OCI-LY7 (cell line): ENCODE measurements at places on chromosomes 11 and 22. TPM values are rescaled to one million over a fixed set of nuclear protein-coding genes. Genes with fewer than 3 reads are reported as not detected.

DNA sequence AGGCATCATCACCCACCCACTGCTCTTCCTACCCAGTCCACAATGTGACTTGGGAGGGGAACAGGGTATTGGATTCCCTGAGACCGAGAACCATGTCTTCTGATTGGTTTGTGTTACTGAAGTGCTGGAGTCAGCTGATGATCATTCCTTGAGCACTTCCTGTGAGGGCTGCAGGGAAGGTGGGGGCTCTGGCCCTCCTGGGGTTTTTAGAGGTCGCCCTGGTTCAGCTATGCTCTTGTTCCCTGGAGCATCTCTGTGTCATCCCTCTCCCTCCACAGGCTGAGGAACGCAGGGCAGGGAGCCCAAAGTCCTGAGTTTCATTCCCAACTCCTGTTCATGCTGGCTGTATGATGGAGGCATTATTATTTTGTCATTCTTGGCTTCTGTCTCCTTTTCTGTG, 6.7 kb downstream of the ZC3H7B start:
- DNase-seq = no peak

DNA sequence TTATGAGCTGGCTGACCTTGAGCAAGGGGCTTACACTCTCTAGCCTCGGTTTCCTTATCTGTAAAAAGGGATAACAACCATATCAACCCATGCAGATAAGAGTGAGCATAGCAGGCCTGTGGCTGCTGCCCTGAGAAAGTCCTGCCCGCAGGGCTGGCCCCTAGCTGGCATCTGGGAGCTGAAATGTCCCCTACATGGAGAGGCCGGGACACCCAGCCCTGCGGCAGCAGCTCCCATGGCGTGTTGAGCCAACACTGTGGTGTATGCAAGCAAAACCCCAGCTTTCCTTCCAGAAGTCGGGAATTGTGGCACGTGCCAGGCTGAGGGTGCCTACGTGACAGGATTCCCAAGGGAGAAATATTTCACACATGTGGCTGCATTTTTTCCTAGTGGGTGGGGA, 358.9 kb downstream of the CTTN start:
- DNase-seq = no peak

- DNase-seq = no peak
Observed at GRCh38 chr11:20099527-20099926, 60.7 kb downstream of the DBX1 start.

DNA sequence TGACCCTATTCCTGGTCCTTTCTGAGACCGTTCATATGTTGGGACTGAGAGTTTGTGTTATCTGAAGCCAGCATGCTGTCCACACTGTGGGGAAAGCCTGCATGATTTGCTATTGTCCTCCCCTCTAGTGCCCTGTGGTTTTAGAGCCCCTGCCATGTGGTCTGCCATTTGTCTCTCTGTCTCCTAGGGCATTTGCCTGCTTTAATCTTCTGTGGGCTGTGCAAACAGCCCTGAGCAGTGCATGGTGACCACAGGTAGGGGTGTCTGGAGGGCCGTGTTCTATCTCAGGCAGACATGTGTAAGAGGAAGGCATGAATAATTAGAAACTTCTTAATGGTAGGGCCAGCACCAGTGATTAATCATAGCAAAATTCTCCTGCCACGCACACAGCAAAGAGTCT, 23.0 kb downstream of the AMPD3 start:
- DNase-seq = no peak

- DNase-seq = no peak
Observed at GRCh38 chr11:46099963-46100316, 21.3 kb downstream of the PHF21A start.

DNA sequence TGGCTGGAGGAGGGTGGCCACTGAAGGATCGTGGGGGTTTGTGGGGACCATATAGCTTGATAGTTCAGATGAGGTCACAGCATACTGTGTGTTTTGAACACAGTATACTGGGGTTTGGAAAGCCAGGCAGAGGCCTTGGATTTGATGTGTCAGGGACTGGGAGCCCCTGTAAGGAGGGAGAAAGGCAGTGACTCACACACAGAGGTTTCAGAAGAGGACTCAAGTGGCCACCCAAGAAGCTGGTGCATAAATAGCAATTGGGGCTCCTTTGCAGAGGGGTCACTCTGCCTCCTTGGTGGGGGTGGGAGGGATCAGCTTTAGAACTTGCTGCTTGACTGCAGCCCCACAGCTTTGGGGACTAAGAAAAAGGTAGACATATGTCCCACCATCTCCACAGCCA, 39.3 kb downstream of the SLC5A1 start:
- no peak for DNase-seq

GRCh38 chr11:57406337-57406904, 16.0 kb upstream of the PRG2 start:
- no peak for DNase-seq

GRCh38 chr11:1207401-1208143, 15.3 kb upstream of the MUC5B start:
- DNase-seq = no peak

DNA sequence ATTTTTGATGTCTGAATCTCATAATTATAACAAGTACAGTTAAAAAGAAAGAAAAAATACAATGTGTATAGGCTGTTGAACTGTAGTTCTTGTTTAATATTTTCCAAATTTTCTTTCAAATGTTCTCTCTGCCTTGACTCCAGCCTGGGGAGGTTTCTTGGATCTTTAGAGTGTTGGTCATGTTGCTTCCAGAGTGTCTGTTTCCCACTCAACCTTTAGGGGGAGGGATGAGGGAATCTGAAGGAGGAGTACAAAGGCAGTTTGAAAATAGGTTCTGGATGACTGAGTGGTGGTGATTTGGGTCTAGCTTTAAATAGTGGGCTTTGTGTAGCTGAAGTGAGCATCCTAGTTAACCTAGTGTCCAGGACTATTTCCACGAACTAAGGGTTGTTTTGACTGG, 2.0 kb downstream of the CTNND1 start:
- no peak for DNase-seq

DNA sequence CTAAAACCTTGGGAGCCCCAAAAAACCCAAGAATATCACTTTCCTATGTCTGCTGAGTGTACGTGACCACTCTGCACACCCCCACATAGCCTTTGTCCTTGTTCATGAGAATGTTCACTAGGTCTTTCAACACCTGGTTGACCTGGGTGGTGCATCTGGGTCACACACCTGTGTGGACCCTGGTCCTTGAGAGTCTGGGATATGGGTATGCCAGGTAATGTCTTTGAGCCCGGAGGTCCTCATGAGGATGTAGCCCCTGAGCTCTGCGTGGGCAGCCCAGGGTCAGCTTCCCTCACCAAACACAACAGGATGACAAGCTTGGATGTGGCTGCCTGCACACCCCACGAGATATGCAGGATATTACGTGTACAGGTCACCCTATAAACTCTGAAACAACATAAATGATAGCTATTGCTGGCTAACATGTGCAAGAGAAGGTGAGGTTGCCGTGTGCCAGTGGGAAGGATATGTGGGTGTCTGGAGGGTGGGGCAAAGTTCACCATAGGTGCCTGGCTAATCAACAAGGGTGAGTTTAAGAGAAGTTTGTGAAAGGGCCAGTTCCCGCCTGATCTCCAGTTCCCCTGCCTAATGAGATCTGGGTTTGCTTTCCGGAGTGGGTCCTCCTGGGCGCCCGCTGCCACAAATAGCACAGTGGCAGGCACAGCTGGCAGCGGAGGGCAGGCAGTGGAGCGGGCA, 1.4 kb upstream of the PPARA start:
- DNase-seq = no peak

DNA sequence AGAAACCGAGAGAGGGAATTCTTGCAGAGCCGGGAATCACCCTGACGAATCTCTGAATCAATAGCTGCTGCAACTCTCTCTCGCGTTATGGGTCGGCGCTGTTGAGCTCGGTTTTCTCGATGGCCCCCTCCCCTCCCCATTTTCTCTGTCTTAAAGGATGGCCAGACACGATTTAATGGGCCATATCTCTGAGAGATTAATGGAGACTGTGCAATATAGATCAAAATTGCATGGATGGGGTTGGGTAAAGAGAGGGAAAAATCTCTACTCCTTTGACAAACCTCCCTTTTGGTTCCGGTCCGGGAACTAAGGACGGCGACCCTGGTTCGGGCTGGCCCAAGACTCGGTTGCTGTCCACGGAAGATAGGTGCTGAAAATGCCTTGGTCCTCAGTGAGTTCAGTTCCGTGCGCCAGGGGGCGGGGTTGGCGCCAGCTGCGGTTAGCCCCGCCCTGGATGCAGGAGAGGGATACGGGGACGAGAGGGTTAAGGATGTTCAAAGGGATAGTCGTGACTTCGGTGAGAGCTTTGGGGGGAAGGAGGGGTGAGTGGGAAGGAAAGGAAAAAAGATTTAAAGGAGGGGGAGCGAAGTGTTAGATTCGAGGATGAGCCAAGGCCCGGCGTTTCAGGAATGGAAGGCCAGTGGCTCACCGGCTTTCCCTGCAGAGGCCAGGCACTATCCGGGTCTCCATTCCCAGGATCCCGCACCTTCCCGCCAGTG, 103.6 kb upstream of the HSD17B12 start:
- DNase-seq = no peak

GRCh38 chr11:2929531-2929949, 320 bp upstream of the PHLDA2 start:
- DNase-seq = no peak

GRCh38 chr22:19721330-19722177, 1.8 kb upstream of the GP1BB start:
- DNase-seq = no peak

GRCh38 chr11:41499429-41499828, 40.0 kb upstream of the LRRC4C start:
- no peak for DNase-seq

GRCh38 chr11:61268588-61269250, 26.4 kb downstream of the VWCE start:
- no peak for DNase-seq

GRCh38 chr11:104572279-104572678, 326.0 kb downstream of the CASP12 start:
- no peak for DNase-seq

DNA sequence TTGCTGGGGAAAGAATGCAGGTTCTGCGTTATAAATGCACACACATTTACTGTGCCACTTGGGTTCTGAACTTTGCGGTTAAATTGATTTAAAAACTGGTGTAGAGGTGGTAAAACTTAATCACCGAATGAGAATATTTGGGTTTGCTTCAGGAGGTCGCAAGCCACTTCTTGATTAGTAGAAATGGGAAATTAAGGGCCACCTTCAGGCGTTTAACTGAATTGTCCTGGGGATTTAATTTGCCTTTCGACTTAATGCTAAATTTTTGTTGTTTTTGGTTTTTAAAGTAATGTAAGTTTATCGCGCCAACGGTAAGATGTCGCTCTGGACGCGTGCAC, 459 bp upstream of the NCR3LG1 start:
- DNase-seq = no peak

GRCh38 chr22:37428649-37429586, 1.6 kb upstream of the ELFN2 start:
- DNase-seq = peak; percentile 75

DNA sequence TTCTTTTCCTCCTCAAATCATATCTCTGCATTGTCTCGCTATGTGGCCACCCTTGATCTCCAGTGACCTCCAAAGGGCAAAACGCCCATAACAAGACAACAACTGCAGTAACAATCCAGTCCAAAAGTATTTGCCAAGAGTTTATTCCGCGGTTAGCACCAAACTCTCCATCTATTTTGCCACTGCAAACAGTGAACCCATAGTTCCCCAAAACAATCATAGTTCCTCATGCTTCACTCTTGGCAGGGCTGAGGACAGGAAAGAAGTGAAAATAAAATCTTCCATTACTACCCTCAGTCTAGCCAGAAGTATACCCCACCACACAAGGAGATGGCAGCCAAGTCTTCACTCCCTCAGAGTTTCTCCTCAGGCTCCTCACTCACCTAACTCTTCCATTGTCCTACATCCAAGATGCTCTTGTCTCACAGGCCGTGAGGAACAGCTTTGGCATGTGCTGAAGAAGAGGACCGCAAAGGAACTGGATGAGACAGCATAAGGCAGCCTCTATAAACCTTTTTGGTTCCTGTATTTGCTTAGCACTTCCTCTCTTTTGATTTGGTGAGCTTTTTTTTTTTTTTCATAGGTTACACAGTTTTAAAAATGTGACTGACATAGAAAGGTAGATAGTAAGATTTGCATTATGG, at the start of gene LPXN:
TSS of gene LPXN (minus strand) at position 480 of the 644 bp plus-strand sequence. CDS start at position 396, 84 bp downstream.
- DNase-seq = peak; percentile 83

DNA sequence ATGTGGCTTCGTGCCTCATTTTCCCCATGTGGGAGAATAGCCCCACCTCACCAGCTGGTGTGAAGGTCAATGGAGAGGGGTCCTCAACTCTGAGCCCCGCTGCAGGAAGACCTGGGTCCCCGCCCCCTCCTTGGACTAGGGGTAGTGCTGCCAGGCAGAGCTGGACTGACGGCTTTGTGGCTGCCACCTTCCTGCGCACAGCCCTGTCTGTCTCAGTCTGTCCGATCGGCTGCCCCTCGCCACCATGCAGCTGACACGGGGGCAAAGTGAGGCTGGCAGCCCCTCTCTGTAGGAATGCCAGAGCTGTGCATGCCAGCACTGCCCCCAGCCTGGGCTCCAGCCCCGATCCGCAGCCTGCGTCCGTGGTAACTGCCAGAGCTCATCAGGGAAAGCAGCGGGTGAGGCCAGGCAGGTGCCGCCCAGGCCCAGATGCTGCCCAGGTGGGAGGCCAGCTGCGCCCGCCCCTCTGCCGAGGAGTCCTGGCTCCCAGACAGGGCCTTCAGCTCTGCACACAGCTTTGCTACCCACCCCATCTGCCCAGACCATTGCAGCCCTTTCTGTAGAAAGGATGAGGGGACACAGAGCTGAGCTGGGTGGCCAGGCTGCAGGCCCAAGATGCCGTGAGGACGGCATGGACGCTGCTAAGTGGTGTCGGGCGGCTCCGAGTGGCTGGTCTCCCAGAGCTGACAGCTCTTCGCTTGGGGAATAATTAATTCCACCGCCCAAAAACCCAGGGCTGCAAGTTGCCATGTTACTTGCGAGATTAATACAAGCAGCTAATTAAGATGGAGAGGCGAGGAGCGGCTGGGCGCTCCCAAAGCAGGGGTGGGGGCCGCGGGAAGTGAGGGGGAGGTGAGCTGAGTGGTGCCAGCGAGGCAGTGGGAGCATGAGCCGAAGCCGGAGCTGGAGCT, 19.5 kb upstream of the FLRT1 start:
- DNase-seq = no peak

DNA sequence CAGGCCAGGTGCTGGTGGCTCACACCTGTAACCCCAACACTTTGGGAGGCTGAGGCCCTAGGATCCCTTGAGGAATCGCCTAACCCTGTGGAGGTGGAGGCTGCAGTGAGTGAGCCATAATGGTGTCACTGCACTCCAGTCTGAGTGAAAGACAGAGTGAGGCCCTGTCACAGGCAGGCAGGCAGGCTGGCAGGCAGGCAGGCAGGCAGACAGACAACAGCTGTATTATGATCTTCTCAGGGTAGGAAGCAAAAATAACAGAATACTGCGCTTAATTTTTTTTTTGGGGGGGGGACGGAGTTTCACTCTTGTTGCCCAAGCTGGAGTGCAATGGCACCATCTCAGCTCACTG, 3901.6 kb upstream of the OR11H1 start:
- DNase-seq = no peak

Gene UBQLNL
- 0.13 and 0.15 TPM in 2 replicates for total RNA-seq

Gene SLC22A6
- total RNA-seq = not detected in 2 replicates

Gene OR5A1
- total RNA-seq = not detected in 2 replicates

Gene CBY1
- 12.8 and 15.1 TPM in 2 replicates for total RNA-seq

Gene SLC5A4
- not detected in 2 replicates for total RNA-seq

Gene CCDC116
- 3.1 and 3.5 TPM in 2 replicates for total RNA-seq

Gene BIK
- total RNA-seq = 67.6 and 88.4 TPM in 2 replicates

Gene FXYD6
- total RNA-seq = not detected in 2 replicates

Gene TRPM5
- not detected in 2 replicates for total RNA-seq

Gene NXPE2
- total RNA-seq = not detected in 2 replicates
